ENCODE measurements at places on chromosomes 2 and 18. TPM values are rescaled to one million over a fixed set of nuclear protein-coding genes. Genes with fewer than 3 reads are reported as not detected.

The SERTAD2 gene
- 15.2 TPM for total RNA-seq

The CNGA3 gene
- under 0.01 TPM for total RNA-seq

The RNU2-63P gene
- 268 TPM for total RNA-seq

The GNAL gene
- 0.77 TPM for total RNA-seq

The ESPNL gene
- 1.3 TPM for total RNA-seq

The SPHKAP gene
- not detected for total RNA-seq

The APOB gene
- total RNA-seq, result under 0.01 TPM

The BOLL gene
- total RNA-seq, result not detected

The ANKRD30B gene
- total RNA-seq, result under 0.01 TPM

The ZNF532 gene
- 44.4 TPM for total RNA-seq

The SF3B6 gene
- 155 TPM for total RNA-seq

The PLB1 gene
- total RNA-seq, result 1.8 TPM

The C2orf15 gene
- total RNA-seq, result under 0.01 TPM

The NTSR2 gene
- under 0.01 TPM for total RNA-seq

The PPP1R1C gene
- 0.50 TPM for total RNA-seq

The G6PC2 gene
- not detected for total RNA-seq

The OXER1 gene
- total RNA-seq, result 0.26 TPM

The CTNNA2 gene
- not detected for total RNA-seq

The CLIP4 gene
- total RNA-seq, result 127 TPM

The ARHGEF33 gene
- 0.50 TPM for total RNA-seq

The PROKR1 gene
- total RNA-seq, result not detected

The SOS1 gene
- 27.6 TPM for total RNA-seq

The BUB1 gene
- total RNA-seq, result 3.9 TPM

The LRRFIP1 gene
- total RNA-seq, result 58.1 TPM

The ABCG8 gene
- total RNA-seq, result not detected
